Upper lobe of left lung (tissue), 6 donors: ENCODE measurements at places on chromosomes 7 and 10. TPM values are rescaled to one million over a fixed set of nuclear protein-coding genes. Genes with fewer than 3 reads are reported as not detected.

DNA sequence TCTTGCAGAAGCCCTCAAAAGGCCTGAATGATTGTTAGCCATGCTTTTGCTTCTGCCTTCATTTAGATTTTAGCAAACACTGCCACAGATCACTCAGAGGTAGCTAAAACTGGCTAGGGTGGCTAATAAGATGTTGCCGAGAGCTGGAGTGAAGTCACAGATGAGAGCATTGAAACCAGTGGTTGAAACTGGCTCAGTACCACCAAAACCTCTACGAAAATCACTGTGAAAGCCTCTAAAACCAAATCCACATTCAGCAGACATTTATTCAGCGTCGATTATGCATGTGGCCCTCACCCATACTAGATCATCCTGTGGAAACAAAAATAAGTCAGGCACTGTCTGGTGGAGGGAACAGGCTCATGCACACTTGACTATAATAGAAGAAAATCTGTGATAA, 50.8 kb downstream of the PIK3CG start:
- no peak overlapping the region for H3K27ac ChIP-seq
- H3K4me3 ChIP-seq: no peak overlapping the region
- no peaks in the 10 kb centered on the region for H3K27me3 ChIP-seq
- no peaks in the 10 kb centered on the region for H3K36me3 ChIP-seq
- DNase-seq: no peak
- no peaks in the 10 kb centered on the region for H3K4me1 ChIP-seq

- H3K4me1 ChIP-seq: peaks cover 23% of the 10 kb centered on the region
- H3K27ac ChIP-seq: peak overlapping the region; percentile 72
- H3K4me3 ChIP-seq: no peak overlapping the region
Observed at GRCh38 chr7:151755131-151755801, 121.6 kb downstream of the PRKAG2 start.

Gene OR2A42
- not detected for total RNA-seq

GRCh38 chr10:28367929-28368484, 65.1 kb upstream of the MPP7 start:
- no peaks in the 10 kb centered on the region for H3K27me3 ChIP-seq
- no peaks in the 10 kb centered on the region for H3K36me3 ChIP-seq
- DNase-seq: peak; percentile 79
- H3K4me3 ChIP-seq: no peak overlapping the region

- no peak overlapping the region for H3K4me3 ChIP-seq
- DNase-seq: no peak
- no peaks in the 10 kb centered on the region for H3K4me1 ChIP-seq
- H3K27me3 ChIP-seq: no peaks in the 10 kb centered on the region
Observed at GRCh38 chr10:34058845-34059614, 724.6 kb upstream of the NRP1 start.

- H3K4me1 ChIP-seq: peaks cover 25% of the 10 kb centered on the region
- no peak overlapping the region for H3K27ac ChIP-seq
- no peaks in the 10 kb centered on the region for H3K36me3 ChIP-seq
Observed at GRCh38 chr10:98320486-98321185, 52.6 kb upstream of the LOXL4 start.
